ENCODE measurements at places on chromosomes 12 and 14. TPM values are rescaled to one million over a fixed set of nuclear protein-coding genes. Genes with fewer than 3 reads are reported as not detected.
A peak's percentile ranks its signal among the peaks of the same experiment; 100 is the strongest.

DNA sequence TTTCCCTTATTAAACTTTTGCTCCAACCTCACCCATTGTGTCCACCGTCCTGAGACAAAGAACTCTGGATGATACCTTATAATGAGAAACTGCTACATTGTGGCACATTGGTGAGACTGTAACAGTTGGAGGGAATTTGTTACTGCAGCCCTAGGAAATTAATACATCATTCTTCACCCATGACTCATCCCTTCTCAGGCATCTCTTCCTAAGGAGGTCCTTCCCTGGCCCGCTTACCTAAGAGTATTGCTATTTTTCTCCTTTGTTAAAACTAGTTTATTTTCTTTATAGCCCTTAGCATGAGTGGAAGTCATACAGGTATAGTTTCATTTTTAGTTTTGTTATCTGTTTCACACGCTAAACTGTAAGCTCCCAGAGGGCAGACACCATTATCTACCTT is 87.1 kb downstream of the TMEM260 start:
- H3K4me3 ChIP-seq = no peak overlapping the region
- H3K27ac ChIP-seq = no peak overlapping the region
- no peaks in the 10 kb centered on the region for H3K4me1 ChIP-seq
- H3K27me3 ChIP-seq = no peaks in the 10 kb centered on the region
- no peaks in the 10 kb centered on the region for H3K36me3 ChIP-seq
- DNase-seq = no peak

- no peaks in the 10 kb centered on the region for H3K4me1 ChIP-seq
- H3K27ac ChIP-seq = no peak overlapping the region
- no peaks in the 10 kb centered on the region for H3K27me3 ChIP-seq
- no peak overlapping the region for H3K4me3 ChIP-seq
Observed at GRCh38 chr14:86865934-86866333, 1127.0 kb downstream of the GALC start.

DNA sequence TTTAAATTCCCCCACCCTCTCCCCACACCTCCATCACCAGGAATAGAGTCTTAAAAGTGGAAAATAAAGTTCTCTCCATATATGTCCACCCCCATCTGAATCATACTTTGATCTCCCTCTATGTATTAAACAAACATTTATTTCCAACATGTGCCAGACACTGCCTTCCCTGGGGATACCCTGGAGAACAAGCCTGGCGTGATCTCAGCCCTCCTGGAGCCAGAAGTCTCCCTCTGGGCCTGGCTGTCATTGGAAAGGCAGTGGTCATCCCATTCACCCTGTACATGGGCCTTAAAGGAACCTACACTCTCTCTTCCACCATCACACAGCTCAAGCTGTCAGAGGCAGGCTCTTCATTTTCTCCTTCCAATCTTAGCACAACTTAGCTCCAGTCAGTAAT is 143.6 kb downstream of the EMP1 start:
- no peak for DNase-seq
- H3K27ac ChIP-seq = no peak overlapping the region
- H3K4me1 ChIP-seq = no peaks in the 10 kb centered on the region
- H3K4me3 ChIP-seq = no peak overlapping the region

Gene LRIG3
- total RNA-seq = 6.1 TPM

Gene KRT73
- total RNA-seq = not detected

- no peaks in the 10 kb centered on the region for H3K4me1 ChIP-seq
- no peaks in the 10 kb centered on the region for H3K27me3 ChIP-seq
Observed at GRCh38 chr14:22336031-22336430, 253.0 kb downstream of the DAD1 start.

- H3K36me3 ChIP-seq = no peaks in the 10 kb centered on the region
- no peaks in the 10 kb centered on the region for H3K4me1 ChIP-seq
- no peak overlapping the region for H3K4me3 ChIP-seq
- H3K27me3 ChIP-seq = 0 out of 2 replicates have a peak, but pooled peaks cover 2% of the 10 kb centered on the region
- H3K27ac ChIP-seq = no peak overlapping the region
Observed at GRCh38 chr12:3520711-3521110, 29.7 kb downstream of the PRMT8 start.

DNA sequence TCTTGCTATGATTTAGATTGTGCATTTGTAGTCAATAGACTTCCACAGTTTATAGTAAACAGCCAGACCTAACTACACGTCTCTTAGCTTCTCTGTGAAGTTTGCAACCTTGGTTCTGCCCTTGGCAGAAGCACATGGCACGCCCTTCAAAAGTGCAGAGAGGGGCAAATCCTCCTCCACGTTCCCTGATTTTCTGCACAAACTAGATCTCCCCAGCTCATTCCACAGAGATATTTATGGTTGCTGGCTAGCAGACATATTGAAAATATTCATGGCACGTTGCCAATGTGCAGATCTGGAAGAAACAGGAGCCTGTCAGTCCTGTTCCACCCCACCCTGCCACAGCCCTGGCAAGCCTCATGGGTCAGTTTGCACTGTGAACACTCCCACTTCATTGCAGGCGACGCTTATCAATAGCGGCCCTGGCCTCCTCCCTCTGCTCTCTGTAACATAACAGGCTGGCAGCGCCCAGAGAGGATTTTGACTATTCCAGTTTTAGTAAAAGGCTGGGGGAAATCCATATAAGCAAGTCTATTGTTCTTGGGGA is 6.5 kb upstream of the LGALS3 start:
- no peak for DNase-seq
- no peaks in the 10 kb centered on the region for H3K36me3 ChIP-seq
- H3K4me1 ChIP-seq = peaks cover 6% of the 10 kb centered on the region
- H3K4me3 ChIP-seq = no peak overlapping the region

DNA sequence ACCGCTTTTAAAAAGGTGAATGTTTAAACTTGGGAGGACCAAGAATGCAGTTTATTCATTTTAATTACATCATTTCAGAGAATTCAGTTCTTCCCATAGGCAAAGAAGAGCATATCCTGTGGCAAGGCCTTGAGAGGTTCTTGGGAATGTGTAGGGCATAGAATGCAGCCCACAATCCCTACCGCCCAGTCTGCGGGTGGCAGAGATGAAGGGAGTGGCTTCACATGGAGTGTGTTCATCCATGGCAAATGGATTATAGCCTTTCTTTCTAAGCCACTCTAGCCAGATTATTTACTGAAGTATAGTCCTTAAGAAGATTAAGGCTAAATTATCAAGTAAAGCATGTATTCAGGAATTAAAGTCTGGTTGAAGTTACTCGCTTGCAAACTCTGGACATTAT is 97.4 kb downstream of the TSPAN8 start:
- H3K27ac ChIP-seq = no peak overlapping the region
- H3K36me3 ChIP-seq = no peaks in the 10 kb centered on the region
- H3K27me3 ChIP-seq = no peaks in the 10 kb centered on the region
- H3K4me1 ChIP-seq = no peaks in the 10 kb centered on the region
- no peak for DNase-seq

Gene ENDOU
- not detected for total RNA-seq

GRCh38 chr14:93207468-93208308 is 632 bp downstream of the UBR7 start:
- DNase-seq = no peak
- H3K27ac ChIP-seq = peak overlapping the region; percentile 86
- peak overlapping the region; percentile 76 for H3K4me3 ChIP-seq
- H3K36me3 ChIP-seq = no peaks in the 10 kb centered on the region

- H3K36me3 ChIP-seq = no peaks in the 10 kb centered on the region
- H3K27ac ChIP-seq = no peak overlapping the region
- no peak for DNase-seq
- no peak overlapping the region for H3K4me3 ChIP-seq
- 0 out of 2 replicates have a peak, but pooled peaks cover 2% of the 10 kb centered on the region for H3K4me1 ChIP-seq
Observed at GRCh38 chr12:53170215-53170614, 10.3 kb upstream of the ZNF740 start.

Gene TAS2R31
- total RNA-seq = 2.9 TPM

Gene TSPAN11
- total RNA-seq = 0.05 TPM

Gene SCN8A
- 0.08 TPM for total RNA-seq

DNA sequence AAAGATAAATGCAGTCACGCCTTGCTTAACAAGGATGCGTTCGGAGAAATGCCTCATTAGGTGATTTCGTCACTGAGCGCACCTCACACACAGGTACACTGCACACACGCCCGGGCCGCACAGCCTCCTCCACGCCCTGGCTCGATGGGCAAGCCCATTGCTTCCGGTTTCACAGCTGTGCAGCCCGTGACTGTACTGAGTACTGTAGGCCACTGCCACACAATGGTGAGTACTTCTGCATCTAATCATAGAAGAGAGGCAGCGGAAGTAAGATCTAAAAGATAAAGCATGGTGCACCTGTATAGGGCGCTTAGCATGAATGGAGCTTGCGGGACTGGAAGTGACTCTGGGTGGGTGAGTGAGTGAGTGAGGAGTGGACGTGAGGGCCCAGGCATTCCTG is 4.3 kb downstream of the RIMBP2 start:
- DNase-seq = no peak
- no peaks in the 10 kb centered on the region for H3K4me1 ChIP-seq
- H3K27ac ChIP-seq = no peak overlapping the region
- H3K4me3 ChIP-seq = no peak overlapping the region

Gene NXPH4
- total RNA-seq = 0.26 TPM

DNA sequence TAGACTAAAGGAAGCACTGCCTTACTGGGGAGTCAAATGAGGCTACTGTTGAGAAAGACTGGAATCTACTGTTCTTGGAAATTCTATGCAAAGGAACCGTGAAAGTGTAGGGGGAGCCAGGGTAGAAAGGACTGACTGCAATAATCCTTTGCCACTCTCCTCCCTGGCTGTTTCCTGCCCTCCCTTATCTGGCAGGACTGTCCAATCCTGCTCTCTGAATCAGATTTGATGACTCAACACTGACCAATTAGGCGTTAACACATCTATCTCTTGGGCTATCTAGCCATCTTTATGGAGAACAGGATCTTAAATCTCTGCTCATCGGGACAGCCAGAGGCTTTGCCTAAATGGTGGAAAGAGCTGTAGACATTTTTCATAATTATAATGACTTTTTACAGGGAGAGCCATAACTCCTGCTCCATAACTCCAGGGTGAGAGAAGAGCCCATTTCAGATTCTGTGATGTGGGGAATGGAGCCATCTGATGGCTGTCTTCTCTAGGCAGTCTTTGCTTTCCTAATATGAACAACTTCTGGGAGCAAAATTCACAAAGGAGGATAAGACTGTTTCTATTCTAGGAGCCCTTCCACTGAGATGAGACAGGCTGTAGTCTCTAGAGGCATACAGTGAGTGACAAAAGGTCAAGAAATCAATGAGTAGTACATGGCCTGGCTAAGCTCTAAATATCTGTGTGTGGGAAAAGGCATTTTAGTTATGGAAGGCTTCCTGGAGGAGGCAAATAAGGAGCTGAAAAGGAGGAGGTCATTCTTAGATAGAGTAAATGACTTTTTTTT is 68.9 kb upstream of the CISTR start:
- H3K36me3 ChIP-seq = no peaks in the 10 kb centered on the region
- no peak overlapping the region for H3K27ac ChIP-seq
- peaks cover 3% of the 10 kb centered on the region for H3K27me3 ChIP-seq
- no peaks in the 10 kb centered on the region for H3K4me1 ChIP-seq
- DNase-seq = no peak

Gene ATL1
- total RNA-seq = 0.58 TPM

- no peak overlapping the region for H3K4me3 ChIP-seq
- H3K36me3 ChIP-seq = no peaks in the 10 kb centered on the region
- DNase-seq = no peak
- no peak overlapping the region for H3K27ac ChIP-seq
- no peaks in the 10 kb centered on the region for H3K27me3 ChIP-seq
Observed at GRCh38 chr12:17137396-17137795, 531.4 kb upstream of the LMO3 start.

DNA sequence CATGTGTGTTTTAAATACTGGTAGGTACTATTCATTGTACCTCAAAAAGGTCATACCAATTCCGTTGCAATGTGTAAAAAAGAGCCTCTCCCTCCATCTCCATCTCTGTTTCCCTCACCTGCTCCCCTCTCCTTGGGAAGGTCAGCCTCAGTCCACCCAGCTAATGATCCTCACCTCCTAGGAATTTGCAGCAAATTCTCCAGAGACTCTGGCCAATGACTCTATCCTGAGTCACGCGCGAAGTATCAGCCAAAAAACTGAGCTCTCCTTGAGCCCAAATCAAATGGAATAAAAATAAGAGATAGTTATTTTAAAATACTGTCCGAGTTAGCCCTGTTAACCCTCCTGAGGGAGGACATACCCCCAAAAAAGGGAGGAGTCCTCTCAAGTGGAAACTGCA is 148.4 kb downstream of the DPF3 start:
- H3K36me3 ChIP-seq = no peaks in the 10 kb centered on the region
- H3K27ac ChIP-seq = no peak overlapping the region
- no peak for DNase-seq
- H3K4me1 ChIP-seq = no peaks in the 10 kb centered on the region
- no peak overlapping the region for H3K4me3 ChIP-seq

- H3K4me1 ChIP-seq = peaks cover 34% of the 10 kb centered on the region
- H3K4me3 ChIP-seq = peak overlapping the region; percentile 91
- H3K36me3 ChIP-seq = peaks cover 10% of the 10 kb centered on the region
- no peaks in the 10 kb centered on the region for H3K27me3 ChIP-seq
Observed at GRCh38 chr12:56634242-56634836, 4.2 kb upstream of the BAZ2A start.

DNA sequence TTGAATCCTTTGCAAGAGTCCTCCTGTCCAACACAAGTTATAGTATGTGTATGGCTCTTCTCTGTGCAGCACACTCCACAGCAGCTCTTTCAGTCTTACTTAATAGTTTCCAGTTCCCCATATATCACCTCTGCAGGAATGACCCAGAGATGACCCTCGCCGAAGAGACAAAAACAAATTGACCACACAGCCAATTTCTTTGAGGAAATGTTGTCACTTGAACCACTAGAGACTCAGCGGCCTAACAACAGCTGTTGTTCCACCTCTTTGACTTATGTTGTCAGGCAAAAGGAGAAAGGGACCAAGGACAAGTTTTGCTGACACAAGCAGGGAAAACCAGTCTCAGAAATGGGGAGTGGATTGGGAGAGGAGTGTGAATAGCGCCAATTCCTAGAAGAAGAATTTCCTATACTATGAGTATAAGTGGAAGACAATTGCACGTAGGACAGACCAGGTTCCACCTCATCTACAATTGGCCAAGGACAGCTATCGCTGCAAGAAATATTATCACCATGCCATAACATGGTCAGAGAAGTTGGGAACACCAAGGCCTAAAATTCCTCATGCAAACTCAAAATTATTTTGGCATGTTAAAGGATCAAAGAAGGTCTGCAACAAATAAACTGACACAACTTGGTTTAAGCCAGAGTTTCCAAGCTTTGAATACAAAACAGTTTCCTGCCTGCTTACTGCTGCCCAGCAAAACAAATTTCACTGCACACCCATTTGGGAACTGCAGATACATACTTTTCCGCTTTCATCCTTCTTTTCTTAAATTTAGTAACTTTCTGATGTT is 41.7 kb upstream of the ITPR2 start:
- no peaks in the 10 kb centered on the region for H3K36me3 ChIP-seq
- peak; percentile 68 for DNase-seq
- H3K27me3 ChIP-seq = no peaks in the 10 kb centered on the region
- peaks cover 46% of the 10 kb centered on the region for H3K4me1 ChIP-seq
- H3K27ac ChIP-seq = no peak overlapping the region
- H3K4me3 ChIP-seq = no peak overlapping the region

GRCh38 chr12:75587340-75588106 is 76.1 kb upstream of the KRR1 start:
- H3K27me3 ChIP-seq = no peaks in the 10 kb centered on the region
- H3K4me3 ChIP-seq = no peak overlapping the region
- no peaks in the 10 kb centered on the region for H3K36me3 ChIP-seq
- H3K27ac ChIP-seq = no peak overlapping the region
- no peaks in the 10 kb centered on the region for H3K4me1 ChIP-seq

GRCh38 chr12:94561943-94562411 is 88.4 kb downstream of the TMCC3 start:
- no peaks in the 10 kb centered on the region for H3K36me3 ChIP-seq
- DNase-seq = peak; percentile 74
- H3K27me3 ChIP-seq = no peaks in the 10 kb centered on the region
- H3K4me3 ChIP-seq = peak overlapping the region; percentile 18
- H3K27ac ChIP-seq = peak overlapping the region; percentile 69

Gene IAPP
- not detected for total RNA-seq

Gene LYSET
- 15.4 TPM for total RNA-seq

Gene SELPLG
- total RNA-seq = 21.0 TPM

Measured in GM12878 (cell line).